Hair follicular keratinocyte (primary cell): ENCODE measurements at places on chromosomes 1 and 21. TPM values are rescaled to one million over a fixed set of nuclear protein-coding genes. Genes with fewer than 3 reads are reported as not detected.

COL11A1 gene
- 6.1 and 12.1 TPM in 2 replicates for total RNA-seq

CGN gene
- total RNA-seq = 0.16 and 0.19 TPM in 2 replicates

MYOG gene
- total RNA-seq = not detected in 2 replicates

PADI1 gene
- 0.39 TPM in 1 of 2 replicates, not detected in the other for total RNA-seq

CAPZB gene
- 58.5 and 72.9 TPM in 2 replicates for total RNA-seq

S100A13 gene
- total RNA-seq = 180 and 189 TPM in 2 replicates

GPATCH3 gene
- total RNA-seq = 4.0 and 6.3 TPM in 2 replicates

ANKRD45 gene
- total RNA-seq = not detected in 2 replicates
